ENCODE measurements at places on chromosomes 12 and 14. TPM values are rescaled to one million over a fixed set of nuclear protein-coding genes. Genes with fewer than 3 reads are reported as not detected.

DNA sequence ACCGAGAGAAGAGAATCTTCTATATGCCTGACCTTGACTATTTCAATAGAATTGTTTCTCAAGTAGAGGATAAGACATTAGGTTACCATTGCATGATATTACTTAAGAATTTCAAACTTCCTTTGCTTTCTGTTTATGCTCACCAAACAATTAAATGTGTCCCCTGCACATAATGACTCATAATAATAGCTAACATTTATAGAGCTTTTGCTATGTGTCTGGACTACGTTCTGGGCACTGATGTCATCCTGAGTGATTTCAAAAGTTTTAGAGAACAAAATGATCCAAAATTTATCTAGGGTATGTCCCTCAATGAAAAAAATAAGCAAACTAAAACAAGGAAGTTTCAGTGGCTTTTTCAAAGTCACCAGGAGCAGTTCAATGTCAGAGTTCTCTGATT lies 38.8 kb downstream of the SLC15A5 start:
- DNase-seq, result no peak

- DNase-seq, result peak; percentile 56
Observed at GRCh38 chr12:52005903-52006703, 643 bp upstream of the TAMALIN start.

DNA sequence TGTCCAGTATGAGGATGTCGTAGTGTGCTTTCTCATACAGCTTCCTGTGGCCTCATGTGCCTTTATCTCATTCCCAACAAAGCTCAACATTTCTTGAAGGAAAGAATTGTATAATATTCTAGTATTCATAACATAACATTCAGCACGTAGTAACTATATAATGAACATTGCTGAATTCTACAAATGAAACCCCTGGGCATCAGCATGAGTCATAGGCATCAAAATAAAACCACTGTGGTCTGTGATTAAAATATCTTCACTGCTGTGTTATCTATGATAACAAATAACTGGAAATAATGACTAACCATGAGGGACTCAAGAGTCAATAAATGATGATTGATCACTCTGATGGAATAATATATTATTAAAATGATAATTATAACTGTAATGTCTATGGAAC lies 255.2 kb downstream of the EMP1 start:
- no peak for DNase-seq

- no peak for DNase-seq
Observed at GRCh38 chr12:100656141-100656540, 82.7 kb downstream of the GAS2L3 start.

NPAS3 gene
- total RNA-seq, result 9.6 TPM

CLEC1A gene
- total RNA-seq, result 22.6 TPM

PSEN1 gene
- 129 TPM for total RNA-seq
